ENCODE measurements at places on chromosomes 6 and 20.
A peak's percentile ranks its signal among the peaks of the same experiment; 100 is the strongest.

GRCh38 chr6:156777577-156778453 lies 637 bp downstream of the ARID1B start:
- no peak for DNase-seq

DNA sequence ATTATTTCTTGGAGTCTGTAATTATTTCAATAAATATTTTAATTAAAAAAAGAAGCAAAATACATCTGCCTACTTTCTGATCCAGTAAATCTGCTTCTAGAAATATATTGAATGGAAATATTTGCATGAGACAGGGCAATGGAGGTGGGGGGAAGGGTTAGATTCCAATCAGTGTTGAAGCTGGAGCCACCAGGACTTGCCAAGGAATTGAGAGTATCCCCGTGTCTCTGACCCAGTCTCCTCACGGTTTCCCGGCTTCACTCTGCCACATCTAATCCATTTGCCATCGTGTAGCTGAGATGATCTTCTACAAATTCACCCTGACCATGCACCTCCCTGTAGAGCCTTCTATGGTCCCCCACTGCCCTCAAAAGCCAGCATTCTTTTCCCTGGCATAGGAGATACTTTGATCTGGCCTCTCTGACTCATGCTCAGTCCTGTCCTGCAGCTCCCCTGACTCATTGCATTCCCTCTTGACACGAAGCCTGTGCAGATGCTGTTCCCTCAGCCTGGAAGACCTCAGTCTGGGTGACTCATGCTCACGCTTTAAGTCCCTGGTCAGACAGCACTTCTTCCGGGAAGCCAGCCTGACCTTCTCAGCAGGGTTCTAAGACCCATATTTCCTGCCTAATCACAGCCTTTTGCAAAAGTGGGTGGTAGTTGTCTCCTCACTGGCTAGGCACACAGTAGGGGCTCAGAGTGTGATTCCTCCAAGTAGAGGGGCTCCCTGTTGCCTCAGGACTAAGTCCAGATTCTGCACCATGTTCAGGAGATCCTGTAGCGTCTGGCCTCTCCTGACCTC lies 23.0 kb upstream of the FKBP1A start:
- DNase-seq: no peak

- DNase-seq: no peak
Observed at GRCh38 chr6:54856129-54856528, 9.6 kb downstream of the FAM83B start.

- no peak for DNase-seq
Observed at GRCh38 chr6:134821928-134822864, 127.7 kb downstream of the ALDH8A1 start.

DNA sequence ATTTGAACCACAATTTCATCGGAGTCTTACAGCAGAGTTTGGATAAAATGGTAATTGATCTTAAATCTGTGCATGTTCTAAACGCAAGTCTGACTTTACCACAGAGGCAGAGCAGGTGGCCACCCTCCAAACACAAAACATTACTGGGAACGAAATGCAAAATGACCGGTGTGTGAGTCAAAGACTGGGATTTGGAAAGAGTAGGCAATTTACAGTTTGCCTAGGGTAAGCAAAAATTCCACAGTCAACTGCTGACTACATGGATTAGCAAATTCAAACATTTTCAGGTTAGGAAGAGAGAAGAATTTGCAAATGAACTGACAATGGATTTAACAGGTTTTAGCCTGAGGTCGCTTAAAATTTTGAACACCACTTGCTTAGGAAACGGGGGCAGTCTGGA lies 444.4 kb downstream of the HDGFL1 start:
- no peak for DNase-seq

- DNase-seq: no peak
Observed at GRCh38 chr20:37381621-37382471, 35.9 kb downstream of the SRC start.

DNA sequence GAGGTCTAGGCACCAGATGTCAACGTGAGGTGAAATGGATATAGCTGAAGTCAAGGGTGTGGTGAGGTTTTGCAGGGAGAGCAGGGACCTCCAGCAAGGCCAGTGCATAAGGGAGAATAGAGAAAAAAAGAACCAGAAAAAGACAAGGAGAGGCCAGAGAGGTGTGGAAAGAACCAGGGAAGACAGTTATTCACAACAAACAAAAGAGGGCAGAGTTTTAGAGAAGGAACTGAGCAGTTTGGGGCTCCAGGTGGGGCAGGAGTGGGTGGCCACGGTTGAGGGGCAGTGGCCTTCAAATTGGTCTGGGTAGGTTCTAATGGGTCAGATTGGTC lies 11.6 kb upstream of the NQO2 start:
- no peak for DNase-seq

DNA sequence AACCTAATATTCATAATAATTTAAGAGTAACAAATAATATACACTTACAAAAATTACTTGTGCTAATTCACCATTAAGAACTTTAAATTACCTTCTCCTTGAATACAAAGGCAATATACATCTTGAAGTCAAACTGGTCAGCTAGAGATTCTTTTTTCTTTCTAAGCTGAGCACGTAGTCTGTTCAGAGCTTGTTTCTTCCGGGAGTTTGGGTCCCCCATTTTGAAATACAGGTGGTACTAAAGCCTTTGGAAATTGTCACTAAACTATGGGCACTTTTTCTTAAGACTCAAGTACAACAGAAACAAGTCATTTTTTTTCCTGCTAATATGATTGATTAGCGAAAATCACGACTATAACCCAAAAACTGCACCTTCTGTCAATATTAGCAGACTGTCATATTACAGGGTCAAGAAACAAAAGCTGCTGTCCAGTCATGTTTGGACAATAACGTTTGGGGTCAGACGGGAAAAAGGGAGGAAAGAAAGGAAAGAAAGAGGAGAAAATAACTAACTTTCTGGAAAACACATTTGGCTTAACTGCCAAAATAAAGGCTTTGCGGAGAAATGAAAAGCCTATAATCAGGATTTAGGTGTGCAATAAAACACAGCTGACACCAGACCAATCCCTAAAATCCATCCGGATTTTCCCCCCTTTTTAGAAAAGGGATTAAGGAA lies 367 bp downstream of the C6orf62 start:
- DNase-seq: no peak

DNA sequence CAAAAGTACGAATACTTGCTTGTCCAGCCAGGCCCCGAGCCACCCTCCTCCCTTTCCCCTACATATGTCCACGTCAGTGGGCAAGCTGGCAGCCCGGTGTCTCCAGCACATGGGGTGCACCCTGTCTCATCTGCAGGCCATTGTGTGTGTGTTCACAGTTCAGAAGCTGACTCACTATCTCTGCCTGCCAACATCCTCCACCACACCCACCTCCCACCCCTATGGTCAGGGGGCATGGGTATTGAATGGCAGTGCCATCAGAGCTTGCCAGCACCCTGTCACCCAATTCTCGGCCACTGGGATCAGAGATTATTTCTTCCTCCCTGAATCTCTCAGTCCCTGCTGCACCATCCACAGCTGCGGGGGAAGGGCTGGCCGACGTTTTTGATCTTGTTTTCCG lies 195.7 kb downstream of the FARS2 start:
- peak; percentile 31 for DNase-seq

DNA sequence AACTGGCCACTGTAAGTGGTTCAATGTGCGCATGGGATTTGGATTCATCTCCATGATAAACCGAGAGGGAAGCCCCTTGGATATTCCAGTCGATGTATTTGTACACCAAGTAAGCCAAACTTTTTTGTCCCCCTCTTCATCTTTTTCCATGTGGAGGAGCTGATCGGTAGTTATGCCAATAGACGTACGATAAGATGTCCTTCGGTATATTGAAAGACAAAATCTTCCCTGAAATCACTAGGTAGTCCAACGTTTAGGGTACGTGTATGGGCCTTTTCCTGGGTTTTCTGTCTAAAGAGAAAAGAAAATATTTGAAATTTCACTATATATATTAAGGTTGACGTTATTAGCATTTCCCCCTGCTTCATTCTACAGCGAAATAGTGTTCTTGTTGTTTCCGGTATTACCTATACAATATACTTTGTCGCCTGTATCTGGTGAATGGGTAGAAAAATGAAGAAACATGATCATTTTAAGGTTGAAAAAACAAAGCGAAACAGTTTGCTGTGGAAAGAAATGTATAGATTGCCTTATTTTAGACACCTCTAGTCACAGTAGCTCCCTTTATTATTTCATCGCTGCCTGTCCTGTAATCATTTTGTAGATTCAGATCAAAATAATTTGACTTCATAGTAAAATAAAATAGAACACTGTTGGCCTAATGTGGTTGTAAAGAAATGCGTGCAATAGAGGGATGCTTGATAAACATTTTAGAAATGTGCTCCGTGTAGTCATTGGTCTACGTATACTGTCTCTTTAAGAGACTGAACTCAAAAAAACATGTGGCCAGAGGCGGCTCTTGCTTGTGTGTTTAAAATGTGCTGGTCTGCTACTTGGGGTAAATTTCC lies 1.5 kb downstream of the LIN28B start:
- no peak for DNase-seq

- DNase-seq: no peak
Observed at GRCh38 chr20:34532756-34533155, 16.5 kb downstream of the DYNLRB1 start.

DNA sequence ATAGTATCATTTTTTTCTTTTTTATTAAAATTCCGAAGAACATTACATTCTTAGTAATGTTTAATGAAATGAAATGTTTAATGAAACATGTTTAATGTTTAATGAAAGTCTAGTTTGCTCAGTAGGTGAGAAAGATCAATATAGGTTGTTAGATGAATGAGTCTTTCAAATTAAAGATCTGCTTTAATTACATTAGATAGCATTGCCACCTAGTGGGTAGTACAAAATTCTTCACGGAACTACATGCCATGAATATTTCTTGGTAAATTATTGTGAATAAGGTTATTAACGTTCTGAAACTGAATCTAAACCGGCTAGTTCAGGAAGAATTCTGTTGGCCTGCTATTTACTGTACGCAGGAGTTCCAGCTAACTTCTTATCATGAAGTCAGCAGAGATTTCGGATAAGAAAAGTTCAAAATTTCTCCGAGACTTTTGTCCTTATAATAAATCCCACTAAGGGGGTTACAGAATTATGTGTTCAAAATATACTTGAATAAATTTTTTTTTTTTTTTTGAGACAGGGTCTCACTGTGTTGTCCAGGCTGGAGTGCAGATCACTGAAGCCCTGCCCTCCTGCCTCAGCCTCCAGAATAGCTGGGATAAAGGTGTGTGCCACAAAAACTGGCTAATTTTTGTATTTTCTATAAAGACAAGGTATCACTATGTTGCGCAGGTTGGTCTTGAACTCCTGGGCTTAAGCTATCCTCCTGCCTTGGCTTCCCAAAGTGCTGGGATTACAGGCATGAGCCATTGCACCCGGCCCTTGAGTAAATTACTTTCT lies 7.9 kb upstream of the GMNN start:
- no peak for DNase-seq

DNA sequence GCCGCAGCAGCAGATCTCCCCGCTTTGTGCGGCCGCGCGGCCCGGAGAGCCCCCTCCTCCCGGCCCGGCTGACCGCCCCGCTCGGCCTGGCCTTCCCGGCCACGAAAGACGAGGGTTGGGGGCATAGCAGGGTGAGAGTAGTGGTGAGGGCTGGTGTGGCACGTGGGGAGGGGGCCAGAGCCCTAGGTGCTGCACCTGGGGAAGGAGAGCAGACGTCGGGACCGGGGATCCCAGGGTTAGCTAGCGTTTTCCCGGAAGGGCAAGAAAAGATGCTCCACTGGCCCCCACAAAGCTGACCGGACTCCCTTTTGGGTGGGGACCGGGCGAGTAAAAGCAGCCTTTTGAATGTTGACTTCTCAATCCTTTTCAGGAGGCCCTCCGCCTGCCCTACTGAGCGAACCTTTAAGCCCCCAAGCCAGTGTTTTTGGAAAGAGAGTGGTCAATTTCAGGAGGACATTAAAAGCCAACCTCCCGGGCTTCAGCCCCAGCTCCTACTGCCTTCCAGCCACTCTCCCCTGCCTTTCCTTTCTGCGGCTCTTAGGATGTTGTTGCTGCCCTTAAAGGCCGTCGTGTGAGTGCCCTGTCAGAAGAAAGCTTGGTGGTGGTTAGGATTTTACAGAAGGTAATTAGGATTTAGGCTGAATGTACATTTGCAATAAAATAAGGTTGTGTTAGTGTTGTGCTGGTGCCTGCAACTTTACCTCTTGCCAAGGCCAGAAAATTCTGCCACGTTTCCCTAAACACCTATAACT lies 648 bp upstream of the BACH2 start:
- no peak for DNase-seq

GRCh38 chr6:118700531-118700930 lies 49.1 kb upstream of the CEP85L start:
- no peak for DNase-seq

DNA sequence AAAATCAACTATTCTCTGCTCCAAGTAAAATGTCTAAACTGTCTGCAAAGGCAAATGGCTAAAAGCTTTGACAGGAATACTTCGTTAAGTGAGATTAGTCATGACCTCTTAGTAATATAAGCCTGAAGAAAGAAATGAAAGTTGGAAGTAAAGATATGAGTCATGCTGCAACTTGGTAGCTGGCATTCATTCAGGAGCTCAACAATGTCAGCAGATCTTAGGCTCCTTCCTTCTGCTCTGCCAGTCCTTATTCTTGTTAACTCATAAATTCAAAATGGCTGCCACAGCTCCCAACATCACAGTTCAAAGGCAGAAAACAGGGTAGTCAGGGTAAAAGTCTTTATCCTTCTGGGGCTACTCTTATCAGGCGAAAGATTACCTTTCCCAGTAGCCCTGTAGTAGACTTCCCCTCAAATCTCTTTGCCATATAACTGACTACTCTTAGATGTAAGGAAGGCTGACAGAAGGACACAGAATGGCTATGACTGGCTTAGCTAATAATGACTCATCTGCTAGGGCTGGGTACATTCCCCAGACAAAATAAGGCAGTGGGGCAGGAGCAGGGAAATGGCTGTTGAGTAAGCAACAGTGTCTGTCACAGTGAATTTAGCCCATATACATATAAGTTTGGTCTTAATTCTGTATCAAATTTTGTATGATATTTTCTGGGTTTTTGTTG lies 24.4 kb upstream of the C6orf62 start:
- no peak for DNase-seq

DNA sequence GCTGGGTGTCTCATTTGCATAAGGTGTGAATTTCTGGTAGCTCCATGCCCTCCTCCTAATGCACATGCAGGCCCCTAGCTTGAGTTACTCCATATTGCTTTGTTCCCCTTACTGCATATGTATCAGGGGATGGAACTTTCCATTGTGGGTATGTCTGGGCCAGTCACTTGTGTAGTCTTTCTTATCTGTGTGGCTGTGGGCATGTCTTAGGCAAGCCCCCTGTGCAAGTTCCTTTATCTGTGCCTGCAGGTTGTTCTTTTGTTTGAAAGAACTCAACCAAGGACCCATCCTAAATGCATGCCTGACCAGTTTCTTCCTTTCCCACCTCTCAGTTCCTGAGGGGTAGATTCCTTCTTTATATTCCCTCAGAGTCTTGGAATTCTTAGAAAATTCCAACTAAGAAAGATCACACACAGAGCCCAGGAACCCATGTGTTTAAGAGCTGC lies 23.6 kb downstream of the MBOAT1 start:
- no peak for DNase-seq

- no peak for DNase-seq
Observed at GRCh38 chr6:162014069-162014811, 713.3 kb downstream of the PRKN start.

GRCh38 chr20:711576-711975 lies 36.0 kb upstream of the SCRT2 start:
- no peak for DNase-seq

GRCh38 chr6:145540741-145541140 lies 194.6 kb downstream of the EPM2A start:
- no peak for DNase-seq
